Right renal pelvis (tissue), 4 donors: ENCODE measurements at places on chromosomes 4 and X.

GRCh38 chrX:114650351-114650750, 66.5 kb downstream of the HTR2C start:
- DNase-seq: no peak

DNA sequence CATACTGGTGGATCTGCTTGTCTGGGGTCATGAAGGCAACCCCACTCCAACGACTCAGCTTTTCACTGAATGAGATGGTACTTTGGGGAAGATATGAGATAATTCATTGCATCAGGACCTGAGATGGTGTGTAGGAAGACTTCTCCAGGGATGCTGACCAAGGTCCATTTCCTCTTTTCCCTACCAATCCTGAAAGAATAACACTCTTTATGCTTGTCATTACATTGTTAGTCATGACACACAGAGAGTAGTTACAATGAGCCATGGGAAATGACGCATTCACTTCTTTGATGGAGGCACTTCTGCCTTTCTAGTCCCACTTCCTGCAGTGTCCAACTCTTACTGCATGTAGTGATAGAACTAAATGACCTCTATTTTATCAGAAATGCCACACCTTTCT, 58.6 kb downstream of the AREG start:
- DNase-seq: no peak

DNA sequence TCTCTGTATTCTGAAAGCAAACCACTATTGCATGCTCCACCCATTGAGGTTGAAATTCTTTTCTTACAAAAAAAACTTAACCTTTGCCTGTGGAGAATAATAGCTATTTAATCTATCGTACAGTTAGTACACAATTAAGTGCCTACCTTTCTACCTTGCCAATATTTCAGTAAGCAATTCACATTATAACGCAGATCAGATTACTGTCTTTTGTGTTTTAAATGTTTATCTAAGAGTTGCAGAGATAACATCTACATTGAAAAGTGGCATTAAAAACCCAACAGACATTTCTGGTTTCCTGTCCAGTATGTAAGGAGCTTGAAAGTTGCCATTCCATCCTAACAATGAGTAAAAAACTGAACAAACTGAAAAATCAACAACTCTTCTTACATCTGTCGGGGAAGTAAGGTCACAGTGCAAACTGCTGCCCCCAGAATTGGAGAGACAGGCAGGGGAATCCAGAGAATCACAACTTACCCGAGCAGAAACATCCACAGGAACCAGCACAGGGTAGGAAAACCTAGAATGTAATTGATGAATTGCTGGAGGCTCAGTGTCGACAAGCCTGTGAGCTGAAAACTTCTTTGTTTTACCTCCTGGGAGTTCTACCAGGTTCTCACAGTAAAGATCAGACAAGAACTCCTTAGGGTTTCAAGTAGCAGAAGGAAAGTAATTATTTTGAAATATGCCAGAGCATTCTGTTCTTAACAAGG, 27.3 kb upstream of the ACSL4 start:
- DNase-seq: no peak

DNA sequence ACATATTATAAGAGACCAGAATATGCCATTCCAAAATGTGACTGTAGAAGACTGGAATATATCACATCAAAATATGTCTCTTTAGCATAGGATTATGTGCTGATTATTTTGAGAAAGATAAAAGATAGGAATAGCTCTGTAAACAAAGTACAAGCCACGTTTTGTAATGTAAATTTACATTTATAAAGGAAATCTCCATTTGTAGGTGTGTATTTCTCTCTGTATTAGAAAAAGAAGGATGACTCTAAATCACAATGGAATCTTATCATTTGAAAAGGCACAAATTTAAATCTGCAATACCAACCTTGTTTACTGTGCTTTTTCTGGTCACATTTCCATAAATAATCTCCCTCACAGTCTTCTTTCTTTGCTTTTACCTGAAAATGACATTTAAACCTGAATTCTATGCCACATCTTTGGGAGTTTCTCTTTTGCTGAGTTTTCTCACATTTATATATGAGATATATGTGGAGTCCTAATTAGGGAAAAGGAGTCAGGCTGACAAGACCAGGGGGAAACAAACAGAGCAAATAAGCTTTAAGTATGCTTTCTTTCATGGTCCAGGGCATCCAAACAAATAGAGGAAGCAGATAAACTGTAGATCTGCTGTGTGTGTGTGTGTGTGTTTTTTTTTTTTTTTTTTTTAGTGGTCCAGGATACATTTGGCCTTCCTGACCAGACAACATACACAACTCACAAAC, 244.0 kb downstream of the CPXCR1 start:
- DNase-seq: no peak

DNA sequence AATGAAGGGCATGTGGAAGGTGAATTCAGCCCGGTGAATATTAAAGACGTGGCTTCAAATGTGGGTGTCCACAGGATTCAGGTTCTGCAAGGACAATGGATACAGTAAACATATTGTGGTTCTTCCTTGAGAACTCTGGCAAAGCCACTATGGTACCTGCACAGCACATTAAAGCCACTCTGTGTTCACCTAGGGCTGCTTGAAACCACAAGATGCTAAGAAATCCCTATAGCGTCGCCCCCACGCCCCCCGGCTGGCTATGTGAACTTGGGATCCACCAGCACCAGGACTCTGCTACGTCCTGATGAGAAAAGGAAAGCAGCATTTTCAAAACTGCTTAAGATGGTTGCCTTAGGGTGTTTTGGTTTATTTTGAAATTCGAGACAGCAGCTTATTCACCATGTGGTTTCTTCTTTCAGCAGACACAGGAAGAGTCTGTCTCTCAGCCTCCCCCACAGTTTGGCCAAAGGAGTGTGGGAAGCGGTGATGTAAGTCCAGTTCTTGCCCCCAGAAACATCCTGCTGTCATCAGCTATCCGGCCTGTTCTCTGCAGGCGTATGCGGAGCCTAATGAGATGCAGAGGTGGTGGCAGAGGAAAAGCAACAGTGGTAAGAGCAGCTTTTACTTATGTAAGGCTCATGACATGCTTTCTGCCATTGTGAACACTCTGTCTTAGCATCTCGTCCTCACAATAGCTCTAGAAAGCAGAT, 111.5 kb downstream of the AFAP1 start:
- DNase-seq: peak; percentile 77

- no peak for DNase-seq
Measured at GRCh38 chr4:59127743-59128142, 2017.6 kb upstream of the IGFBP7 start.

- DNase-seq: no peak
Measured at GRCh38 chr4:74118600-74119338, 19.8 kb upstream of the CXCL2 start.

- DNase-seq: no peak
Measured at GRCh38 chrX:129746557-129747470, 8.0 kb downstream of the XPNPEP2 start.

DNA sequence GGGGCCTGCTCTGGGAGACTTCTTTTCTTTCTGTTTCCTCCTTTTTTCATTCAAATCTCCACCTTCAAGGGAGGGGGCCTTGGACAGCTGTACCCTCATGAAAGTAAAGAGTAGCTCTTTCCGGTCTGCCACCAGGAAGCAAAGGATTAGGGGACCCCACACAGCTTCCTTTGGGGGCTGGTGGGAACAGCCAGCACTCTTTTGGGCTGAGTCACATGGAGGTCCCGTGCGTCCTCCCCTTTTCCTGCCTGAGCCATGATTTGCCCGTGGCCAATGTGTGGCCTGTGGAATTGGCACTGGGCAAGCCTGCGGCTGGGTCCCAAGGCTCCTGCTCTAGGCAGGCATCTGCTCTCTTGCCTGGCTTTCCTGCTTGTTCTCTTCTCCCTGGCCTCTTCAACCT, 65.5 kb downstream of the FHDC1 start:
- no peak for DNase-seq

- no peak for DNase-seq
Measured at GRCh38 chr4:26031704-26032103, 117.7 kb downstream of the SMIM20 start.

- no peak for DNase-seq
Measured at GRCh38 chrX:134148172-134148692, 88.8 kb upstream of the CCDC160 start.

- DNase-seq: no peak
Measured at GRCh38 chr4:60034361-60034760, 1165.8 kb upstream of the ADGRL3 start.

GRCh38 chr4:159229164-159229563, 126.3 kb downstream of the RAPGEF2 start:
- DNase-seq: no peak

GRCh38 chrX:57453901-57454300, 137.9 kb upstream of the ZXDB start:
- DNase-seq: no peak

GRCh38 chrX:98405376-98405775, 1521.7 kb downstream of the RPA4 start:
- DNase-seq: no peak

- DNase-seq: no peak
Measured at GRCh38 chrX:124010566-124010965, 49.1 kb downstream of the STAG2 start.

DNA sequence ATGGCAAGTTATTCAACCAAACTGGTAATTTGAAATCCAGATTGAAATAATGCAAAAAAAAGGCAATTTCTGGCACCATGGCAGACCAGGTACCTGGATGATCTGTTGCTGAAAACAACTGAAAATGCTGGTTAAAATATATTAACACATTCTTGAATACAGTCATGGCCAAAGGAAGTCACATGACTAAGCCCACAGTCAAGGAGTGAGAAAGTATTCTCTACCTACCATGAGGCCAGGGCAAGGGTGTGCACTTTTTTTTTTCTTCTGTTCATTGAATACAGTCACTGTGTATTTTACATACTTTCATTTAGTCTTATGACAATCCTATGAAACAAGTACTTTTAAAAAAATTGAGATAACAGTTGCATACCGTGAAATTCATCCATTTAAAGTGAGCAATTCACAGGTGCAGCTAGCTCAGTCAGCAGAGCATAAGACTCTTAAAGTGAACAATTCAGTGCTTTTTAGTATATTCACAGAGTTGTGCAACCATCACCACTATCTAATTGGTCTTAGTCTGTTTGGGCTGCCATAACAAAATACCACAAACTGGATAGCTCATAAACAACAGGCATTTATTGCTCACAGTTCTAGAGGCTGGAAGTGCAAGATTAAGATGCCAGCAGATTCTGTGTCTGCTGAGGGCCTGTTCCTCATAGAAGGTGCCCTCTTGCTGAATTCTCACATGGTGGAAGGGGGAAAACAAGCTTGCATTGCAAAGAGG, 4.8 kb upstream of the MPP1 start:
- DNase-seq: no peak

- no peak for DNase-seq
Measured at GRCh38 chrX:118114971-118115370, 1.6 kb downstream of the KLHL13 start.

DNA sequence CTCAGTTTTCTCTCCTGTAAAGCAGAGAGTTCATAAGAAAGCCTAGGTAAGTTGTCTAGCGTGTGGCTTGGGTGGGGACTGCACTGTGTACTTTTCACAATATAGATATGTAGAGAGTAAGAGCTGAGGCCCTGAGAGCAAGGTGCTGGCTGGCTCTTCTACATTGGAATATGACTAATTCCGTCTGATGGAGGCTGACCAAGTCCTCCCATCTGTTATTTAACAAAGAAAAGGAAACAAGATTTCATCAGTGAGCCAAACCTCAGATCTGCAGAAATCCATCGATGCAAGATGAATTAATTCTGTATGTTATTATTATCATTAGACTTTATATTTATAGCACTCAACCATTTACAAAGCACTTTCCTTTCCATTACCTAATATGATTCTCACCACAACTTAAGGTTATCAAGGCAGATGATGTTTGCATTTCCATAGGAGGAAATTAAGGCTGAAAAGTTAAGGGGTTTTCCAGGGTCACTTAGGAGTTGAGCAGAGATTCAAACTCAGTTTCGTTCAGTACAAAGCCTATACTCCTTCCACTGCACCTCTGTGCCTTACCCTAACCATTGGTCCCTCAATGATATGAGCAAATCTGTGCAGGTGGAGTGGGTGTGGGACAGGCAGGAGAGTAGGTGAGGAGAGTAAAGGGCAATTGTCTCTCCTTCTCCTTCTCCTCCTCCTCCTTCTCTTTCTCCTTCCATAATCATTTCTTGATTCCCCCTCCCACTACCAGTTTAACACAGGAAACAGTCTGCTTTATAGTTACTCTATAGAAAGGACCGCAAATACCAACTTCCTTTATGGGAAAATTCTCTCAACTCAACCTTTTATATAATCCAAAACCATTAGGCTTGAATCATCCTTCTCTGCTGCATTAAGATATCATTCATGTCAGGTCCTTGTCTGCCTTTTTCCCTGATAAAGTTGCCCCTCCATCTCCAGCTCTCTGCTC, 27.6 kb upstream of the SRD5A3 start:
- no peak for DNase-seq

- no peak for DNase-seq
Measured at GRCh38 chrX:39164212-39164611, 363.0 kb downstream of the MID1IP1 start.

DNA sequence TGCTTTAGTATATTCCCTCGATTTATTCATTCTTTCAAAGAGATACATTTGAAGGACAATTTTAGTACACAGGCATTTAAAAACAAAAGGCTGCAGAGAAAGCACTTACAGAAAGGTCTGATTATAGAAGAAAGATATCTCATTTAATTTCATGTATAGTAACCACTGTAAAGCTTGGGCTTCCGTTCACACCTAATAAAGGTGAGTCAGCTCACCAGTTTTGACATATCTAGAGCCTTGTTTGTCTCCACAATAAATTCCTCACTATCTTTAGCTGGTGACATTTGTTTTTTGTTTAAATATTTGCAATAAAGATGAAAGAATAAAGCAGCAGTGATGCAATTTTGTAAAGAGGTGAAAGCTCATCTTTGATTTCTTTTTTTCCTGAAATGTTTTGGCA, 1.1 kb upstream of the EPHA5 start:
- DNase-seq: no peak

GRCh38 chrX:275967-276580, 5.1 kb upstream of the PLCXD1 start:
- DNase-seq: peak; percentile 39

DNA sequence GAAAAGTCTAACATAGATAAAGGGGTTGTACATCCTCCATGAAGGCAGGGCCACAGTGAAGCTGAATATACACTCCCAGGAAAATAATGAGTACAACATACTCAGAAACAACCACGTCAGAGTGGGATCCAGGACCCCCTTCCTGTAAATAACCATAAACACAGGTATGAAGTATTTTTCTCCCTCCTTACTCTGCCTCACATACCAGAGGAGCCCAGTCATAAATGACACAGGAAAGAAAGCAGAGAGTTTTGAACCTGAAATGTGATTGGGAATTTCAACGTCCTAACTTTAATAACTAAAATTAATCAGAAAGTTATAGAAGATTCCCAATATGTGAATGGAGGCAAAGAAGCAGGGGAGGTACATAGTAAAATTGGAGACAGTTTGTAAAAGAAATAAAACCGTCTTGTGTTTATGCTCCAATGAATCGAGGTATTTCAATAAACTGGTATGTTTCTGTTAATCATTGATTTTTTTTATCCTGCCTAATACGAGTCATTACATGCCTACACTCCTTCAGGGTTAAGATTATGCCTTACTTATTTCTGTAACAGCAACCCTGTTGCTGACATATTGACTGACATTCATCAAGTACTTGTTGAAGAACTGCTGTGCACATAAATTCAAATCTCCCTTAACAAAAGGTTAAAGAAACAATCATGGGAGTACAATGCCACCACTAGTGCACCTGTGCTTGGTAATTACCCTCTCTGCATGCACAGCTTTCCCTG, 431.3 kb downstream of the KCNIP4 start:
- DNase-seq: no peak

- DNase-seq: no peak
Measured at GRCh38 chr4:150237110-150237872, 159.0 kb downstream of the DCLK2 start.
